Peyer's patch (tissue), 4 donors: ENCODE measurements at places on chromosomes 7 and 10. TPM values are rescaled to one million over a fixed set of nuclear protein-coding genes. Genes with fewer than 3 reads are reported as not detected.
A peak's percentile ranks its signal among the peaks of the same experiment; 100 is the strongest.

DNA sequence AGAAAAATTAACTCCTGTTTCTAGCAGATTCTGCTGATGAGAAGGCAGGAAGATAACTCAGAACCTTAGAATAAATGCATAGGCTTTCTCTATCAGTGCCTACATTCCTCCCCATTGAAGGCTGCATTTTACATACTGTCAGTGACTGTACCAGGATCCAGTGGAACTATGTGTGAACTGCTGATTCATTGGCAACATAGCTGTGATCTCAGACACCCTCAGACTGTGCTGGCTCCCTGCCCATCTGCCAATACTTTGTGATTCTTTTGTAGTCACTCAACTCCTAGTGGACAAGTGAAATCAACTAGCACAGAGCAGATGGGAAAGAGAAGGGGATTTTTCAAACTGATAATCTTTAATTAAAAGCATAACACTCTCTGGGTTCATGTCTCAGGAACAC, 375.8 kb downstream of the MDFIC start:
- no peak overlapping the region for H3K27ac ChIP-seq
- no peaks in the 10 kb centered on the region for H3K36me3 ChIP-seq
- DNase-seq = no peak
- H3K4me3 ChIP-seq = no peak overlapping the region
- no peaks in the 10 kb centered on the region for H3K4me1 ChIP-seq

DNA sequence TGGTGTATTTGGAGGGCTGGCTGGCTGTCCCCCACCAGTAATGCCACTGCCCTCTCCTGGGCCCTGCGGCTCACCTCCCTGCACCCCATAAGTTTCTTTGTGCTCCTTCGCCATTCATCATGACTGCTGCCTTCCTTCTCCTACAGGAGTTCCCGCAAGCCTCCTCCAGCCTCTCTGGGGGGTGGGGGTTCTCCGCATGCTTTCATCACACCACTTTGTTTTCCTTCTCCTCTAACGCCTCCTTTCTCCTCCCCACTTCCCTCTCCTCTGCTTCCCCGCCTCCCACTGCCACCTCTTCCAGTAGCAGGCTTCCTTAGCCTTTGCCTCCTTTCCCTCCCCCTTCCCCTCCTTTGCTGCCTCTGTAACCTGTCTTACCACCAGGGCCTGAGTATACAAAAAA, 58.1 kb downstream of the PAX2 start:
- H3K36me3 ChIP-seq = no peaks in the 10 kb centered on the region
- no peak overlapping the region for H3K27ac ChIP-seq
- no peak overlapping the region for H3K4me3 ChIP-seq
- H3K27me3 ChIP-seq = no peaks in the 10 kb centered on the region
- H3K4me1 ChIP-seq = no peaks in the 10 kb centered on the region

DNA sequence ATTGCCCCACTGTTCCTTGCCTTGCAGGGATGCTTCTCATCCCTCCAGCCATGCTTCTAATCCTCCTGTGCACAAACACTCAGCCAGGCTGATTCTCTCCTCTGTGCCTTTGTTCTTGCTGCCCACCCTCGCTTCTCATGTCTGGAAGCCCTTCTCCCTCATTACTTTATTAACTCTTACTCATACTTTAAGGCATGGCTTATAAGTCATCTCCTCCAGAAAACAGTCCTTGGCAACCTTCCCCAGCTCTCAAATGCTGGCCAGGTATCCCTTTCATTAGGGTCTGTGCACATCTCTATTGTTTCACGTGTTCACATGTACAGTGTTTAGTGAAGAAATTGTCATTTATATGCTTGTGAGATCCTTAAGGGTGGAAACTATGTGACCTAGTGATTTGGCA, 62.9 kb downstream of the ITGB8 start:
- no peak for DNase-seq
- no peaks in the 10 kb centered on the region for H3K27me3 ChIP-seq
- H3K4me3 ChIP-seq = no peak overlapping the region

DNA sequence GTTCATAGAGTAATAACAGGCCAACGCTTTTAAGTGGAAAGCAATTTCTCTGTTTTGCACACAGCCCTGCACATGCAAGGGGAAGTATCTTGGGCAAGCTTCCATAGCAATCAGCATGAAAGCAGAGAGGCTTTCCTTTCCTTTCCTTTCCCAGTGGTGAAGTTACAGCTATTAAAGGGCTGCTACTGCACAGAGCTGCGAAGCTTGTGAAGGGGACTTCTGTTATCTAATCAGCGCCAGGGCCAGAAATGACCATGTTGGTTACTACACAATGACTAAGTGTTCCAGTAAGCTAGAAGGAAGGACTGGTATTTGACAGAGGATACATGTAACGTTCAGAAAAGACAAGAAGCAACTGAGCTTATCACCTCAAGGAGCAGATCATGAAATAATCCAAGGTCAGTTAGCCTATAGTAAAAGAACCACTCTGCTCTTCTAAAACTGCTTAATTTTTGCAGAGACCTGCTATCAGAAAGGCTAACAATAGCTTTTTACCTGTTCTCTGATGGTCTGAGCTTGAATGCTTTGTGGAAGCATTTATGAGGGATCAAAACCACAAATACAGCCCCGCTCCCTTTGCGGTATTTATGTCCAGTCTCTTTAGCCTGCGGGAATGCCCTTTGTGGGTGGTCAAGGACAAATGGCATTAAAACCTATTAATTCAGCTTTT, 45.9 kb downstream of the SGMS1 start:
- DNase-seq = no peak
- H3K4me3 ChIP-seq = no peak overlapping the region
- H3K4me1 ChIP-seq = no peaks in the 10 kb centered on the region
- H3K36me3 ChIP-seq = no peaks in the 10 kb centered on the region

DNA sequence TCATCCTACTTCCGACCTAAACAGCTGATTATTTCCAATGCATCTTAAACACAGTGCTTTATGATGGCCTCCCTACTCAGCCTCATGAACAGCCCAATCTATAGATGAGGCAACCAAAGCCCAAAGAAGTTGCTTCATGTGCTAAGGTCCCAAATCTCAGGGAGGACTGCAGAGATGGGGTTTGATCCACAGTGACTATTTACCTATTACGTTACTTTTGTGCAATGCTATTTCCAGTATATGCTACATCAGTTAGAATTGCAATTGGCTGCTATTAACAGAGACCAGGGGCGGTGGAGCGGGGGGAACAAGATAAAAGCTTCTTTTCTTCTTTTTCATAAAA, 153.0 kb upstream of the TNS3 start:
- H3K4me1 ChIP-seq = no peaks in the 10 kb centered on the region
- no peak overlapping the region for H3K4me3 ChIP-seq
- no peak for DNase-seq
- no peak overlapping the region for H3K27ac ChIP-seq

- H3K4me3 ChIP-seq = peak overlapping the region; percentile 72
- no peaks in the 10 kb centered on the region for H3K36me3 ChIP-seq
- no peaks in the 10 kb centered on the region for H3K27me3 ChIP-seq
- peaks cover 68% of the 10 kb centered on the region for H3K4me1 ChIP-seq
- peak overlapping the region; percentile 64 for H3K27ac ChIP-seq
Measured at GRCh38 chr7:517774-518629, 1.6 kb downstream of the PDGFA start.

The CPA2 gene
- total RNA-seq = 2.7 TPM

DNA sequence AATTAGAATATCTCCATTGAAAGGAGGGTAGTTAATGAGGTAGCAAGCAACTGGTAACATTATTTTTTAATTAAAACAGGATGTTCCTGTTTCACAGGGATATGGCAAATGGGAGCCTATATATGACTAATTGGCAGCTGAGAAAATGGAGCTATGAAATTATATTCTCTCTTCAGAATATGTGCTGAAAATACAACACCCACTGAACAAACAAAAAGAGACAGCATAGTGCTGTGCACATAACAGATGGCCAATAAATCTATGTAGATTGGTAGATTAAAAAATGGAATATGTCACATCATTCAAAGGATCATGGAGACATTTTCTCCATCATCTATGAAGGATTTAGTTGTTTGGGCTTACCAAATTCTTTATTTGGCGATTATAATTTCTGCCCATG, 362.0 kb downstream of the GPR37 start:
- DNase-seq = no peak
- H3K4me1 ChIP-seq = no peaks in the 10 kb centered on the region
- H3K36me3 ChIP-seq = no peaks in the 10 kb centered on the region
- no peaks in the 10 kb centered on the region for H3K27me3 ChIP-seq
- no peak overlapping the region for H3K27ac ChIP-seq
- no peak overlapping the region for H3K4me3 ChIP-seq

- no peaks in the 10 kb centered on the region for H3K4me1 ChIP-seq
- H3K4me3 ChIP-seq = no peak overlapping the region
- H3K36me3 ChIP-seq = no peaks in the 10 kb centered on the region
- no peak for DNase-seq
Measured at GRCh38 chr7:43479042-43479441, 103.9 kb upstream of the STK17A start.

The PALD1 gene
- 3.8 TPM for total RNA-seq

- H3K27me3 ChIP-seq = no peaks in the 10 kb centered on the region
- DNase-seq = no peak
- H3K27ac ChIP-seq = no peak overlapping the region
- H3K4me1 ChIP-seq = no peaks in the 10 kb centered on the region
- H3K36me3 ChIP-seq = no peaks in the 10 kb centered on the region
Measured at GRCh38 chr7:136502162-136502561, 366.3 kb upstream of the CHRM2 start.

DNA sequence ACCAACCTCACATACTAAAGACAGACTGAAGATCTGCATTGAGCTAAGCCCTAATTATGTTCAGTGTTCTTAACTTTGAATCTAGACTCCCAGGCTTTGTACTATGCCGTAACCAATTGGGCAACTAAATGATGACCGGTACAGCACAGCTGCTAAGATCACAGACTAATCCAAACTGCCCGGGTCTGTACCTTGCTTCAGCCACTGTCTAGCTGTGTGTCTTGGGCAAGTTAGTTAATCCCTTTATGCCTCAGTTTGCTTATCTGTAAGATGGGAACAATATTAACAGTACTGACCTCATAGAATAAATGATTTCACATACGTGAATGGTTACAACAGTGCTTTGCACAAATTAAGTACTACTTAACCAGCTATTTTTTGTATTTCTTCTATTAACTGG, 205.8 kb upstream of the NFE2L3 start:
- no peaks in the 10 kb centered on the region for H3K36me3 ChIP-seq
- no peaks in the 10 kb centered on the region for H3K27me3 ChIP-seq
- H3K27ac ChIP-seq = no peak overlapping the region
- no peak overlapping the region for H3K4me3 ChIP-seq
- DNase-seq = no peak

The CREB5 gene
- 17.0 TPM for total RNA-seq

DNA sequence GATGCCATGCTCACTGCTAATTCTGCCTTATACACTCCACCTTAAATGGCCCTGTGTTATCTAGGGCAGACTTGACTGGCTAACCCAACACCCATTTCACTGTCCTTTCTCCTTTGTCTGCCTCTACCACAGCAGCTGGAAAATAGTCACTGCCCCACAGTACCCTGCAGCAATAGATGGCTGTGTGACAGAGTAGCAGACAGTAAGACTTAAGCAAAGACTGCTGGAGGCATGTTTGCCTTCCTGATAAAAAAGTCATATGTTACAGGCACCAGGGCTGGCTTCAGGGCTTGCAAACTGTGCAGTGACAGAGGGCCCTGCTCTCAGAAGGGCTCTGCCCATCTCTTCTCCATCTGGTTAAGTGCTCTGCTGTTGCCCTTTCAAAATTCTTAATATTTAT, 332.6 kb upstream of the GHITM start:
- no peak overlapping the region for H3K27ac ChIP-seq
- no peaks in the 10 kb centered on the region for H3K4me1 ChIP-seq
- H3K27me3 ChIP-seq = no peaks in the 10 kb centered on the region
- H3K36me3 ChIP-seq = no peaks in the 10 kb centered on the region
- H3K4me3 ChIP-seq = no peak overlapping the region

DNA sequence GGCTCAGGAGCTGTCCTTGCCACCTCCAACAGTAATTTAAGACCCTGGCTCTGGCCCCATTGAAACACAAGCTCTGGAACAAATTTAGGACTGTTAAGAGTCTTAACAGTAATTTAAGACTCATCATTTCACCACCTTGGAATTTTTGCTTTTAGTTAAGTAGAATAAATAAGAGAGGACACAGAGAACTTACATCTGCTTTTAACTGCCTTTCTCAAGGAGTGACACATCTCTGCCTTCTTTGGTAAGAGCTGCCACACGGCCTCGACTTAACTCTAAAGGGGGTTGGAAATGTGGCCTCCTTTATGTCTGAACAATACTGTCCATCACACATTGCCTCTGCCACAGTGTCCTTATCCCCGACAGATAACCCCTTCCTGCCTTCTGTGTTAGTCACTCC, 77.9 kb downstream of the HERPUD2 start:
- H3K36me3 ChIP-seq = no peaks in the 10 kb centered on the region
- H3K27me3 ChIP-seq = no peaks in the 10 kb centered on the region
- H3K4me3 ChIP-seq = no peak overlapping the region
- no peaks in the 10 kb centered on the region for H3K4me1 ChIP-seq
- H3K27ac ChIP-seq = no peak overlapping the region

DNA sequence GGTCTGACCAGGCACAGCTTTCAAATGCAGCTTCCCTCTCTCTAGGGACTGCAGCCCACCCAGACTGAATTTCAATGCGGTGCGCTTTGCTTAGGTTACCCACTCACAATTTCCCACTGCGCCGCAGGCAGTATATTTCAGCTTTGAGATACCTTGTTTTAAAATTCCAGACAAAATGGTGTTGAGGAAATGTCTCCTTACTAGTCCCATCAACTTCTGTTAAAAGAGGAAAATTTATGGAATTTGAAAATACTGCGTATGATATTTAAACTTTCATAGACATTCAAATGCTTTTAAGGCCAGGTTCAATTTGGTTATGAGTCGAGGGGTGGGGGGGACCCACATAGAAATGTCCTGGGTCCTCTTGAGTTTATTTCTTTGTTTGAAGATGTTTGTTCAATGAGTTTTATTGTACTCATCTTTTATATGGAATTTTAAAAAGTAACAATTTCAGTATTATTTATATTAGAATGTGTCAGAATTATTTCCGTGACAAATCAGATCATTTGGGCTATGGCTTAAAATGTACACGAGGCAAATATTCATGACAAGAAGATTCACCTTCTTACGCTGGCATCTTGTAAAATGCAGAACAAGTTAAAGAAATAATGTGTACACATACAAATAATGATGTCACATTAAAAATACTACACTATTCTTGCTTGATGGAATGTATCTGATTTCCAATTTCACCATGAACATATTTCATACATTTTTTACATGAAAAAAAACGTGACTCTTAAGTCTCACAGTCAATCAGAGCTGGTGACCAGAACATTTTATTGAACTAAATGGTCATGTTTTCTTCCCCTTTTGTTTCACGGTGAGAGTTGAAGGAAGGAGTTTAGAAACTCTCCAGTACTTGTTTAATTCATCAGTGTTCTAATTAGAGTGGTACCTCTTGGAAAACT, 1.3 kb downstream of the IKZF1 start:
- H3K4me1 ChIP-seq = no peaks in the 10 kb centered on the region
- H3K27ac ChIP-seq = peak overlapping the region; percentile 89

- H3K27ac ChIP-seq = no peak overlapping the region
- no peak for DNase-seq
- H3K4me3 ChIP-seq = no peak overlapping the region
- no peaks in the 10 kb centered on the region for H3K4me1 ChIP-seq
- no peaks in the 10 kb centered on the region for H3K36me3 ChIP-seq
- H3K27me3 ChIP-seq = no peaks in the 10 kb centered on the region
Measured at GRCh38 chr10:91123261-91123660, 97.2 kb upstream of the PCGF5 start.

The AIMP2 gene
- 64.5 TPM for total RNA-seq
